ENCODE measurements at places on chromosomes 1 and 21.
A peak's percentile ranks its signal among the peaks of the same experiment; 100 is the strongest.

- no peak for DNase-seq
Measured at GRCh38 chr1:176831150-176831549, 333.4 kb downstream of the ASTN1 start.

DNA sequence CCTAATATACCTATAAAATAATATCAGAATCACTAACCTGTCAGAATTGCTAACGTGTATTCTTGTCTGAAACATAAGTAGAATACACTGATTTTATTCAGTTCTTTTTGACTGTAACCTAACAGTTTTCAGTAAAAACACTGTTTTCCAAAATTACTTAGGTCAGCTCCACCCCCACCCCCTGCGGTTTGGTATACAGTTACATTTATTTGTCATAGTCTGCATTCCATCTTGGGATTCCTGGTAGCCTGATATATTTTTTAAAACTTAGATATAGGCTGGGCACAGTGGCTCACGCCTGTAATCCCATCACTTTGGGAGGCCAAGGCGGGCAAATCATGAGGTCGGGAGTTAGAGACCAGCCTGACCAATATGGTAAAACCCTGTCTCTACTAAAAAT, 19.8 kb upstream of the ABCD3 start:
- DNase-seq = no peak

DNA sequence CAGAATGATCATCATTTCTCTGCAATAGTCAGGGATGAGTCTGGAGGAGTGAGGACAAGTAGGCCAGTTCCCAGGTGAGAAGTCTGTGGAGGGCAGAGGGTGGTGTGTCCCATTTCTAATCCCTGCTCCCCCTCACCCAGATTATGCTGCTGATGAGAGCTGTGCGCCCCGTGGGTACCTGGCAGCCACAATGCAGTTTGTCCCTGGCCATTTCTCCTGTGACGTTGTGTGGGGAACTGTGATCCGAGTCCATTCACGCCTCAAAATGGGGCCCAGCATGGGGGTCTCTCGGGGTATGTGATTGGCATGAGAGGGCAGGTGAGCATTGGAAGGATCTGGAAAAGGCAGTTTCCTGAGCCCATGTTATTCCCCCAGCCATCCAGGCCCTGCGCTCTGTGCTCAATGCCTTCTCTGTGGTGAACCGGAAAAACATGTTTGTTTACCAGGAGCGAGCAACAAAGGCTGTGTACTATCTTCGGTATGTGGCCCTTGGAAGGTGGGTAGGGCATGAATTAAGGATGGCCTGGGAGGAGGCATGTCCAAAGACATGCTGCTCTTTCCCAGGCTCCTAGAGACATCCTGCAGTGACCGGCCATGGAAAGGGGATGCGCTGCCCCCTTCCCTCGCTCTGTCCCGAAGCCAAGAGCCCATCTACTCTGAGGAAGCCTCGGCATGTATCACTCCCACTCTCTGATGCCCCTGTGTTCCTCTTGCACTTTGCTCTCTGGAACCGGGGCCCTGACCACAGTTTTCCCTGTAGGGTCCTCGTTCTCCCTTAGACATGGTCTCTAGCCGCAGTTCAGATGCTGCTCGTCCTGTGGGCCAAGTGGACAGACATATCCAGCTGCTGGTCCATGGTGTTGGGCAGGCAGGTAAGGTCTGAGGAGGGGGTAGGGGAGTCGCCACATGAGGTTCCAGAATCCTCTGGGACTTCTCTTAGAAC, 16.4 kb downstream of the HYI start:
- DNase-seq = no peak

- DNase-seq = no peak
Measured at GRCh38 chr1:10920063-10920626, 92.3 kb upstream of the TARDBP start.

GRCh38 chr21:45592208-45592619, 50.0 kb upstream of the SLC19A1 start:
- DNase-seq = peak; percentile 17
